SIG-M5 (cell line): ENCODE measurements at places on chromosomes 1 and 21.

- no peak for DNase-seq
Observed at GRCh38 chr21:31911138-31911907, 38.5 kb downstream of the HUNK start.

DNA sequence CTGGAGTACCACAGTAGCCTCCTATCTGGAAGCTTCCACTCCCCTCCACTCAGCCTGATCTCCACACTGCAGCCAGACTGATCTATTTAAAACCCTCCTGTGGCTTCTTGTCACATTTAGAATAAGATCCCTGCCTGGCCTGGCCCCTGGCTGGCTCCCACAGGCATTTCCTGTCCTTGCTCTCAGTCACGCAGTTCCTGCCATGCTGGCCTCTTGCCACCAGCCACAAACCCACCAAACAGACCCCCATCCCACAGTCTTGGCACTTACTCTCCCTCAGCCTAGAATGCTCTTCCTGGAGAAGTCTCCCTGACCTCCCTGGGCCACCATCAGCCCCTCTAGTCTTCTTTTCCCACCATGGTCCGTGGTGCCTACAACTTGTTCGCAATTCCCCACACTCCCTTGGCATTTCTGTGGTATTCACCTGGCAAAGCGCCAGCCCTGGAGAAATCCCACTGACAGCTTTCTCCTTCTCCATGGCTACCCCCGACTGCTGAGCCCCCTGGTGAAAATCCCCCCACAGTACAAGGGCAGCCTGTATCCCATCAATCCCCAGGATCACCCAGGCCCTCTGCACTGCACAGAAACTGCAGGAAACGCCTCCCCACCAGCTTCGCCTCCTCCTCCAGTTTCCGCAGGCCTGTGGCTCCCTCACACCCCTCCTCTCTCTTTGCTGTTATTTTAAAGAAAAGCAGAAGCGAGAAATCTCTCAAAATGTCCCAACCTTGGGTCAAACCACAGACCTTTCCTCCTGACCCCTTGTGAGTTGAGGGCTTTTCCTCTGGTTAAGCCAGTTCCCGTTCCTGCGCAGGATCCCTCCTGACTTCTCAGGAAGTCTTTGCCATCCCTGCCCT lies 94.5 kb downstream of the SYT2 start:
- DNase-seq = peak; percentile 40

GRCh38 chr1:161772397-161772796 lies 6.3 kb downstream of the ATF6 start:
- DNase-seq = peak; percentile 46

DNA sequence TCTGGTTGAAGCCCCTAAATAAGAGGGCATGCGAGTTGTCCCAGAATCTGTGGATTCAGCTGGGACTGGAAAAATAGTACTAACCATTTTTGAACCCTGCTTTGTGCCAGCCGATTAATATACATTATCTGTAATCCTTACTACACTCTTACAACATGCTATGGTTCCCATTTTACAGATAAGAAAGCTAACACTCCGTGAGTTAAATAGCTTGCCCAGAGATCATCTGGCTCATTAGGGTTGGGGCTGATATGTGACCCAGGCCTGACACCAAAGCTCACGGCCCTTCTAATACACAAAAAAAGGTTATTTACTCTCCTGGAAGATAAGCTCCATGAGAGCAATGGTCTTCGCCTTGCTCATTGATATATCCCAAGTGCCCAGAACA lies 14.9 kb downstream of the ATP2B4 start:
- DNase-seq = no peak

DNA sequence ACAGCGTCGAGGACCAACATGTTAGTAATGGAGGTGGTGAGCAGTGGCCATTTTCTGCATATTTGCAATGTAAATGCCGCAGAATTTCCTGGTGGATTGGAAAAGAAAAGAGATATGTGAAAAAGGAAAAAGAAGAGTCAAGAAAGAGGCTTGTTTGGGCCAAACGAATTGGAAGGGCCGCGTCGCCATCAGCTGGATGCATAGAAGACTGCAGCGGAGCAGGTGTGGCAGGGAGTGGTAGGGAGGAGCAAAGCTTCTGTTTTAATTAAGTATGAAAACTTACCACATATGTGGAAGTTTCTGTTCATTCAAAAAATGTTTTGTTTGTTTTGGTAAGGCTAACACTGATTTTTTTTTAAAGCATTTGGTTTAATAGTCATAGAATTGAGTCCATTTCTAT lies 690.7 kb downstream of the NCAM2 start:
- DNase-seq = no peak

- no peak for DNase-seq
Observed at GRCh38 chr1:2226525-2227345, 1.4 kb upstream of the SKI start.

- no peak for DNase-seq
Observed at GRCh38 chr1:112852276-112852675, 103.7 kb downstream of the SLC16A1 start.

- no peak for DNase-seq
Observed at GRCh38 chr1:95547005-95547404, 313.0 kb downstream of the RWDD3 start.
